ENCODE measurements at places on chromosomes 1 and 21.
A peak's percentile ranks its signal among the peaks of the same experiment; 100 is the strongest.

GRCh38 chr1:208176649-208177048, 67.5 kb downstream of the PLXNA2 start:
- no peak for DNase-seq

- DNase-seq, result no peak
Observed at GRCh38 chr1:158028969-158029368, 35.5 kb downstream of the KIRREL1 start.

DNA sequence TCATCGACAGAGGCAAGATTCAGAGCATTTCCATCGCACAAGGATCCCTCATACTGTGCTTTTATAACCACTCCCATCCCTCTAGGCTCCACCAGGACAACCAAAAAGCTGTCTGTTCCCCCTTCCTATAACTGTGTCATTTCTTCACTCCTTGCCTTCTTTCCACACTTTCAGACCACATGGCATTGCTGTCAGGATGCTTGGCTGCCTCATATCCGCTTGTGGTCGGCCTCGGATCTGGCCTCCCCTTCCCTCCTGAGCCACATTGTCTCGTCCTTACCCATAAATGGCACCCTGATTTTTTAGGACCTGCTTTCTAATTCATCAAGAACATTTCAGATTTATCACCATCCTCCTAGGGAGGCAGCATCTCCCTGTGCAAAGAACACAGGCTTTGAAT, 80.5 kb downstream of the HIVEP3 start:
- DNase-seq, result no peak

GRCh38 chr1:44296806-44297205, 58.3 kb downstream of the ERI3 start:
- DNase-seq, result no peak

DNA sequence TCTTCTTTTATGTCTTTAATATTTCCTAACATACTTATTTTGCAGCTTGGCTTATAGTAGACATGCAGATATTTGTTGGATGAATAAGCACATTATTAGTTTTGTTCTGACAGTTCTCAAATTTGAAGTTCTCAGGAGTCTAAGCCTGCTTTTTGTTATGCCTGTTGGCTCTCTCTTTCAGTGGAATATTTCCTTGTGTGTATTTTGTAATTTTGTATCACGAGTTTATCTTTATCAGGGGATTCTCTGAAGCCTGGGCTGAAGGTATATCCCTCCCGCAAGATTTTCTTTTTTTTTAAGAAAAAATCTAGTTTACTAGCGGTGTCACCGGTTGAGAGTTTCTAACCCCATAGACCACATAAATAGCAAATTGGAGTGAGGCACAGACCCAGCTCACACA, 105.9 kb downstream of the RGL1 start:
- DNase-seq, result no peak

GRCh38 chr1:207822602-207823451, 71.0 kb downstream of the CD46 start:
- peak; percentile 20 for DNase-seq

GRCh38 chr1:228374711-228375577, 31.7 kb downstream of the TRIM11 start:
- DNase-seq, result no peak

GRCh38 chr21:26185021-26185420, 14.5 kb upstream of the APP start:
- DNase-seq, result no peak

- no peak for DNase-seq
Observed at GRCh38 chr1:55825461-55825860, 610.3 kb upstream of the USP24 start.

- no peak for DNase-seq
Observed at GRCh38 chr1:171256940-171257606, 8.8 kb downstream of the FMO1 start.

DNA sequence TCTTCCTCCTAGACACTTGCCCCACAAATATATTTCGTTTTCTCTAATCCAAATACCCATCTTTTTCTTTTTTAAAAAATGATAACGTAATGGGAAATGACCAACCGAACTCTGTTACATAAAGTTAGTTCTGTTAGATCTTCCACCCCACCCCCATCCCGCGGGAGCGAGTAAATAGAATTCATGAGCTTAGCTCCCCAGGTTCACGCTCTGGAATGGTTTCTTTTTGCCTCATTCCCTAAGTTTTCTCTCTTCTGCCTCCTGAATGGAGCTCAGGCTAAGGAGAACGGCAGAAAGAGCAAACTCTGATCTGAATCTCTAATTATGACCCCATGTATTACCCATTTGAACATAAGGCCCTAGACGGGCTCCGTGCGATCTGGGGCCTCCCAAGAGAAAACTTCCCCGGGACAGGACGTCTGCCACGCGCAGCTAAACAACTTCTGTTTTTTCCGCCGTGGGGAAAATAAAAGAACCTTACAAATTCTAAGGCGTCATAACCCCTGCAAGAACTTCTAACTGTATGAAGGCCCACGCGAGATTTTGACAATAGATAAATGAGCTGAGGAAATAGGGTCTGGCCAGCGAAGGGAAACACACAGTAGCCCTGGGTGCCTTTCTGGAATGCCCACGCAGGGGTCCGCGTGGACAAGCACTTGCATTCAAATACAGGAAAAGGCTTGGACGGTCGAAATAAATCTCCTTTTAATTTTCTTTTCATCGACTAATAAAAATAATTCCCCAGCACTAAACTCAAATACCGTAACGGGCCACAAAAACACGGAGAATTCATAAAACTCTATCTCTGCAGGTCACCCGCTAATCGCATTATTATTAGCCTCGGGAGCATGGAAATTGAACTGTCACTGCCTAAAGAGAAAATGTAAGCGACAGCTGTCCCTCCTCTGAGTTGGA, 2.2 kb downstream of the TBX15 start:
- DNase-seq, result no peak

GRCh38 chr1:208058267-208058666, 147.3 kb upstream of the CD34 start:
- DNase-seq, result no peak

DNA sequence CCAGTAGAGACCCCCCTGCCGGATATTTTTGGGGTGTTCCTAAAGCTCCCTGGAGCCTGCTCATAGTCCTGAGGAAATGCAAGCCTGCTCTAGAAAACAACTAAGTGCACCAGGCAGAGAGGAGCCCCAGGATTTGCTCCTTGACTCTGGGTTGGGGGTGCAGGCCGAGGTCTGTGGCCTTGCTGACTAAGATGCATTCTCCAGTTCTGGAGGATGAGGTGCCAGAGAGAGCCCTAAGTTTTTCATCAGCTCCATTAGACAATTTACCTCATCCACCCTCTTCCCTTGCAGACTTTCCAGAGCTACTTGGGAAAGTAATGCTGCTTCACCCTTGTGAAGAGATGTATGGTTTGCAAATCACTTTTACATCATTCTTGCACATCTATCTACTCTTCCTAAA, 9.1 kb downstream of the TUFT1 start:
- no peak for DNase-seq

- DNase-seq, result no peak
Observed at GRCh38 chr1:179090522-179090921, 8.7 kb downstream of the TOR3A start.

DNA sequence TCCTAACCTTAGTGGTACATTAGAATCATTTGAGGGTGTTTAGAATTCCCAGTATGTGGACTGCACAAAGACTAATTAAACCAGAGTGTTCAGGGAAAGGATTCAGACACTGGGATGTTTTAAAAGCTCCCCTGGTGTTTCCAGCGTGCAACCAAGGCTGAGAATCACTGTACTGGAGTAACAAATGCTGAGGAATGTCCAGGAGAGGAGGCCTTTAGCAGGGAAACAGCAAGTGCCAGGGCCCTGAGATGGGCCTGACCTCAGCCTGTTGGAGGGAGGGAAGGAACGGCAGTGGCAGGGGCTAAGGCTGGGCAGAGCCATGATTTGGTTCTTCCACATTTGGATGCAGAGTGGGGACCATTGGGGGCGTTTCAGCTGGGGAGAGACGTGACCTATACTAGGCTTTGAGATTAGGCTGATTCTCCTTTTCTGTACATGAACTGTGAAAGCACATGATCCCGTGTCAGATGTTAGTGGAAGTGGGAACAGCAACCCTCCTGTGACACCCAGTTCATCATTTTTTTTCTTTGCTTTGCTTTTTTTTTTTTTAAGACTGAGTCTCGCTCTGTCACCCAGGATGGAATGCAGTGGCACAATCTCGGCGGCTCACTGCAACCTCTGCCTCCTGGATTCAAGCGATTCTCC, 49.3 kb downstream of the KANK4 start:
- no peak for DNase-seq

DNA sequence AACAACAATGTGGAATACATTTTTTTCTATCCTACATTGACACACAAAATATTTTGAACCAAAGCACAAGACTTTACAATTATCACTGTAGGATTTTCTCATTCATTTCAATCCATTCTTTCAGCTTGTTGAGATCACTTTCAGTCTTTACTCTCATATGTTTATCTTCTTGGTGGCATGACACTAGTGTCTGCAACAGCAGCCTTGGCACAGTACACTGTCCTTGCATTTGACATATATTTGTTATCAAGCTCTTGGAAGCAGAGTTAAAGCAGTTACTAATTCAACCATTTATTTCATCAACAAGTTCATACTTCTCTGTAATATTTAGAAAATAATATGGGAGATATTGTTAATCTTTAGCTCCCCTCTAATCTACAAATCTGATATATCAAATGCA, 922.4 kb upstream of the ADGRL2 start:
- DNase-seq, result no peak

DNA sequence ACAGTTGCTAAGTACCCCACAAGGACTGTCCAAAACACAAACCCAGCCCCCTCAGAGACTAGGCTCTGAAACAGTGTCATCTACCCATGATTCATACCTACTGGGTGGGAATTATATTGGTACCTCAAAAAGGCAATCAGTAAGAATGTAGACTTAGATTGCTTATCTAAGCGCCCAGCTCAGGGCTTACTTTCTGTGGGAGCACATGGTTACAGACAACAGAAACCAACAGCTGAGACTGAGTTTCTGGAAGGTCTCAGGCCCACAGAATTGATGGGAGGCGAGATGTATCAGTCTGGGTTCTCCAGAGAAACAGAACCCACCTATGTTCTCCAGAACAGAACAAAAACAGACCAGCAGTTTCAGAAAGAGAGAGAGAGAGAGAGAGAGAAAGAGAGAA, 147.3 kb upstream of the KAZN start:
- no peak for DNase-seq

GRCh38 chr21:43974791-43975468, 37.2 kb upstream of the TRAPPC10 start:
- DNase-seq, result no peak

- DNase-seq, result no peak
Observed at GRCh38 chr1:166017395-166017794, 149.4 kb downstream of the FAM78B start.

DNA sequence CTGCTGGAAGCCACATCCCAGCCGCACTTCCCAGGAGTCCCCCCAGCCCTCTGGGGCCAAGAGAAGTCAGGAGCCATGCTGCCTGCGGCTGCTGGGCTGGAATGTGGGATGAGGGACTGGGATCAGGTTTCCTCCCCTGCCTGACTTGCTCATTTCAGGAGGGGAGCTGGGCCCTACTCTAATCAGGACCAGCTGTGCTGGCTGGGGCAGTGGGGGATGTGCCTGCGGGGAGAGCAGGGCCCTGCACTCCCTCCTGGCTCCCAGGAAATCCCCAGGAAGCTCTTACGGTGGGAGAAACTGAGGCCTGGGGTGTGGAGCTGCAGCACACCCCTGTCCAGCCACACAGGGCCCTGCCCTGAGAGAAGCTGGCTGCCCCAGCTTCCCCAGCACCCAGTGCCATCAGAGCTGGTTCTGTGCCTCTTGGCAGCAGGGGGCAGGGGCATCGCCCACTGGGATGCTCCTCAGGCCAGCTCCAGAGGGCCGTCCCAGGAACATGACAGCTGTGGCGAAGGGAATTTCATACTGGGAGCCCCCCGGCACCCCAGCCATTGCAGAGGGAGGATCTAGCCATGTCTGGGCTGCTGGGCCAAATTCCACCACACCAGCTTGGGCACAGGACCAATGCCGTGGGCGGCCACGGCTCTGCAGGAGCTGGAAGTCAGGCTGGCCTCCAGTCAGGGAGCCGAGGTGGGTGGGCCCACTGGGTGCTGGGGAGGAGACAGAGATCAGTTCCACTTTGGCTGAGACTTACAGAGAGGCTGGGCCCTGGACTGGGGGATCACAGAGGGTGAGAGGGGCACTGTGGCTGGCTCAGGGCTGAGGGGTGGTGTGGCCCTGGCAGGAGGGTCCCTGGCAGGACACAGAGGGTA, 21.3 kb upstream of the PRSS38 start:
- DNase-seq, result no peak

DNA sequence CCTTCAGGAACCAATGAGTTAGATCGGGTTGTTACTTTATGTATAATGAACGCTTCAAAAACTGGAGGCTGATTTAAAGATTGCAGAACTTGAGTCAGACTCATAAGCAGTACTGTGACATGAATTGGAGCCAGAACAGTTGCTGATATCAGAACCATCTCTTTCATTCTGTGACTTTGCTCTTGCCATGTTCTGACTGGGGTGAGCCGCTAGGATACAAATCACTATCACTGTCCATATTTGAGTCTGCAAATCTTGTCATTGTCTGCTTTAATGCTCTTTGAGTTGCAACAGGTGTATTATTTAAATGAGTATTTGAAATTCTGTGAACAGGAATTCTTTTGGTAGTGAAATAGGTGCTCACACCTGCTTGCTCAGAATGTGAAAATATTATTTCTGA, 52.5 kb downstream of the LRIG2 start:
- no peak for DNase-seq

DNA sequence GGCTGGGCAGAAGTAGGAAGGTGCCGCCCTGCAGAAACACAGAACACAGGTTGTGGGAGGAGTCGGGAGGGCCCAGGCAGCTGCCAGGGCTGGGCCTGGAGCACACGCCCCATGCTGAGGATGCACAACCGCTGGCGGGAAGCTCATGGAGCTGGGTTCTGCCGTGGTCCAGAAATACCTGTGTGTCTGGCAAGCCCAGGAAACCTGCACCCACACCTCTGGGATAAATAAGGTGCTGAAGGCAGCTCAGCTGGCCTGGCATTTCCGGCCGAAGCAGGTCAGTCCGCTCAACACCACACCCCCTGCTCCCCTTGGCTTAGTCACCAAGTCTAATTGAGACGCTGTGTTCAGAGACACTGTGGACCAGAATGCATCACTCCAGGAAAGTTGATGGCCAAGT, 32.1 kb downstream of the CTNNBIP1 start:
- DNase-seq, result no peak

DNA sequence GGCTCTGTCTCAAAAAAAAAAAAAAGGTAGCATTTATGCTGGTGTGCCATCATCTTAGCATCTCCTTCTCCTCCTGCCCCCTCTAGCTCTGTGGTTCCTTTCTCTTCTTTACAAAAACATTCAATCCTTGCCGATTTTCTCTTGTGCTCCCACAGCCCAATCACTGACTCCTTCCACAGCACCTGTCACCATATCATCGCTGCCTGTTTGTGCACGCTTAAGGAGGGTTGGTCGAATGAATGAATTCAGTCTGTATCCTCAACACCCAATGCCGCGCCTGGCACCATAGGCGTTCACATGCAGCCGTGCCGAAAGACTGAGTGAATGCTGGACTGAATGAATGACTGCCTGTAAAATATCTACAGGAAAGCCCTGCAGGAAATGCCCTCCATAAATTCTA, 7.9 kb downstream of the RNU5D-1 start:
- no peak for DNase-seq

DNA sequence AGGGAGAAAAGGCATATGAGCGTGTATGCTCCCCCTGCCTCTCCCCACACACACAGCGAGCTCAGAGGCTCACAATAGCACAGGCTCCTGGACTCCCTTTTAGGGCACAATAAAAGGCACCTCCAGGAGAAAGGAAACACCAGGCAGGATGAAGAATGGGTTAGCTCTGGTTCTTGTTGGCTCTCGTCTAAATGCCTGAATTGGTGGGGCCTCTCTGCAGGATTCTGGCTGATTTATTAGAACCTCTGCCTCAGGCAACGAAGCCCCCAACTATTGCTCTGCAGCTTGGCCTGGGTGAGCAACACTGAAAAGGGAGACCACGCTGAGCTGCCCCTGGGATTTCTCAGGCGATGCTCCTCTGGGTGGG, 590.9 kb upstream of the PLXNA2 start:
- DNase-seq, result no peak
